ENCODE measurements at places on chromosomes 16 and 17. TPM values are rescaled to one million over a fixed set of nuclear protein-coding genes. Genes with fewer than 3 reads are reported as not detected.

The ODAD4 gene
- 7.1 TPM for total RNA-seq

The IRX5 gene
- 1.2 TPM for total RNA-seq

The TENT4B gene
- total RNA-seq, result 13.5 TPM

The NPIPA8 gene
- 0.34 TPM for total RNA-seq

The ZNF263 gene
- total RNA-seq, result 33.8 TPM

The MYH8 gene
- total RNA-seq, result not detected

- no peaks in the 10 kb centered on the region for H3K27me3 ChIP-seq
- H3K4me3 ChIP-seq, result no peak overlapping the region
- H3K27ac ChIP-seq, result peak overlapping the region; percentile 84
- H3K36me3 ChIP-seq, result no peaks in the 10 kb centered on the region
- no peak for DNase-seq
Observed at GRCh38 chr16:4918781-4919251, 18.1 kb downstream of the PPL start.

GRCh38 chr16:72099377-72099818, 5.8 kb downstream of the DHX38 start:
- peaks cover 29% of the 10 kb centered on the region for H3K36me3 ChIP-seq
- DNase-seq, result peak; percentile 39
- H3K4me3 ChIP-seq, result no peak overlapping the region
- peaks cover 7% of the 10 kb centered on the region for H3K4me1 ChIP-seq

DNA sequence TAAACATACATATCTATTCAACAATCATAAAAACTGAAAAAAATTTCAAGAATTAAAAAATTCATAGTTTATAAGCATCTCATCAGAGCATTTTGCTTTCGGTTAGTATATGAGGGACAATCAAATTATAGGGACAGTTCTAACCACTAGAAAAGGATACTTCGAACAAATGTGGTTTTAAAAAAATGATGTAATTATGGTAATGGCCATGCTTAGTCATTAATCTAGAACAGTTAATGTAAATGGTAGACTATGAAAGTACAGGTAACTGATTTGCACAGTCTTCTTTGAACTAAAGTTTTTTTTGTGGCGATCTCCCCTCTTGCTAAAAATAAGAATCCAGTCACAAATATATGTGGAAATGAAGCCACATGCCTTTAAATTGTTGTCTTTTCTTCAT, 63.5 kb upstream of the PHOSPHO1 start:
- no peak for DNase-seq
- peaks cover 8% of the 10 kb centered on the region for H3K4me1 ChIP-seq
- H3K27me3 ChIP-seq, result no peaks in the 10 kb centered on the region
- no peak overlapping the region for H3K4me3 ChIP-seq
- H3K36me3 ChIP-seq, result peaks cover 5% of the 10 kb centered on the region
- H3K27ac ChIP-seq, result no peak overlapping the region

GRCh38 chr17:59368218-59368857, 36.9 kb downstream of the YPEL2 start:
- no peak for DNase-seq
- peak overlapping the region; percentile 44 for H3K4me3 ChIP-seq
- peaks cover 86% of the 10 kb centered on the region for H3K4me1 ChIP-seq
- H3K36me3 ChIP-seq, result peaks cover 11% of the 10 kb centered on the region
- H3K27me3 ChIP-seq, result no peaks in the 10 kb centered on the region

DNA sequence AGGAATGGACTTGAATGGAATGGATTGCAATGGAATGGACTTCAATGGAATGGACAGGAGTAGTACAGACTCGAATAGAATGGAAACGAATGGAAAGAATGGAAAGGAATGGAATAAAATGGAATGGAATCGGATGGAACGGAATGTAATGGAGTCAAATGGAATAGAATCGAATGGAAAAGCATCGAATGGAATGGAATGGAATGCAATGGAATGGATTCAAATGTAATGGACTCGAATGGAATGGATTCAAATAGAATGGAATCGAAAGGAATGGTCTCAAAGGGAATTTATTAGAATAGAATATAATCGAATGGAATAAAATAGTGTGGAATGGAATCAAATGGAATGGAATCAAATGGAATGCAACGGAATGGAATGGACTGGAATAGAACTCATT, 484.9 kb upstream of the WSB1 start:
- H3K27ac ChIP-seq, result no peak overlapping the region
- H3K4me3 ChIP-seq, result no peak overlapping the region
- DNase-seq, result no peak
- peaks cover 1% of the 10 kb centered on the region for H3K36me3 ChIP-seq
- H3K4me1 ChIP-seq, result no peaks in the 10 kb centered on the region

GRCh38 chr16:1331712-1332617, 1.5 kb upstream of the BAIAP3 start:
- DNase-seq, result peak; percentile 54
- peak overlapping the region; percentile 62 for H3K27ac ChIP-seq
- peaks cover 27% of the 10 kb centered on the region for H3K27me3 ChIP-seq
- H3K36me3 ChIP-seq, result no peaks in the 10 kb centered on the region

Measured in progenitor cell of endocrine pancreas (in vitro differentiated cells).